Stimulated activated CD4-positive, alpha-beta T cell treated with anti-CD3 and anti-CD28 coated beads, Interleukin-15, amount 100 ng/mL, for 1 hour (primary cell): ENCODE measurements at places on chromosomes 13 and 19.

- no peak for DNase-seq
Measured at GRCh38 chr19:57327993-57328392, 7.7 kb downstream of the ZNF543 start.

DNA sequence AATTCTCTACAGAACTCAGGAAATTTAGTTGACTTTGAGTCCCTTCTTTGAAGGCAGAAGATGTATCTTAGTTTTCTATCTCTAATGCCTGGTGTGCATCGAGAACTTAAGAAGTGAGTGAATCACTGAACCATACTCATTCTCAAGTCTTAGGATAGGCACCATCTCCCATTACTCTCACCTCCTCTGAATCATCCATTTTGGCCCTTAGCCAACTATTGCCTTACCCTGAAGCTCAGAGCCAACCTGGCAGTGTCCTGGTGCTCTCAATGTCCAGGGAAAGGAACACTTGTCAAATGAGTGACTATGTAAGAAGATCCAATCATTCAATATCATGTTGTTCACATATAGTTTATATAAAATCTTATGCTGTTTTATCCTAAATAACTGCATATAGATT is 146.6 kb downstream of the RGCC start:
- DNase-seq = no peak

- peak; percentile 27 for DNase-seq
Measured at GRCh38 chr19:3047496-3048189, 14.7 kb downstream of the TLE5 start.

- no peak for DNase-seq
Measured at GRCh38 chr19:39705578-39706188, 1.4 kb downstream of the LGALS14 start.

GRCh38 chr13:34942732-34943435 is 814 bp downstream of the NBEA start:
- DNase-seq = no peak
